ENCODE measurements at places on chromosomes 2 and 18.
A peak's percentile ranks its signal among the peaks of the same experiment; 100 is the strongest.

- no peak for DNase-seq
Measured at GRCh38 chr2:163659224-163659623, 76.6 kb downstream of the FIGN start.

DNA sequence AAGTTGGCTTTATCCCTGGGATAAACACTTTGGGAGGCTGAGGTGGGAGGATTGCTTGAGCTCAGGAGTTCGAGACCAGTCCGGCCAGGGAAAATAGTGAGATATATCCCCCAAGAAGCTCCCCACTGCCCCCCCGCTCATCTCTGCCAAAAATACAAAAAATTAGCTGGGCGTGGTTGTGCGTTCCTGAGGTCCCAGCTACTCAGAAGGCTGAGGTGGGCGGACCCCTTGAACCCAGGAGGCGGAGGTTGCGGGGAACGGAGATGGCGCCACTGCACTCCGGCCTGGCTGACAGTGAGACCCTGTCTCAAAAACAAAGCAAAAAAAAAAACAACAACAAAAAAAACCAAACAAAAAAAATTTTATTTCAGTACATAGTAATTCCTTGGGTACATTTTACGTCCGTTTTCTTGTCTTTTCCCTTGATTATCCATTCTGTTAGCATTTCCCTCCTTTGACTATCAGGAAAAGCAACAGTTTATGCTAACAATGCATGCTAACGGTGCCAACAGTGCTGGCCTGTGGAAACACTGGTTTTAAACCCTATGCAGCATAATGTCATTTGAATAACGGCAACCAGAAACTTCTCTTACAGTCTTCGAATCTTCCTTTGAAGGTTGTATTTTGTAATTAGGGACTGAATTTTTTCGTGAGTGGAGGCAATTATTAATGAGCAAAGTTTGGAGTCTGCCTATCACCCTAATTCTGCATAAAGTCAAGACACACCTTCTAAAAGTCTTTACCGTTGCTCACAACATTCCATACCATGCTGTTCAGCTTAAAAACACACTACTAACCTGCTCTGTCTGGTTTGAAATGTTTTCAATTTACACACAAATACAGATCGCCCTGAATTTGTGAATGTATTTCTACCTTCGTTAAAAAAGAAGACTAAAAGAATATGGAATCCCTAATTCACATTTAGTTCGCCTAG lies 721 bp upstream of the MIB1 start:
- DNase-seq: peak; percentile 39

GRCh38 chr2:142876423-142876822 lies 1.0 kb upstream of the KYNU start:
- DNase-seq: no peak

DNA sequence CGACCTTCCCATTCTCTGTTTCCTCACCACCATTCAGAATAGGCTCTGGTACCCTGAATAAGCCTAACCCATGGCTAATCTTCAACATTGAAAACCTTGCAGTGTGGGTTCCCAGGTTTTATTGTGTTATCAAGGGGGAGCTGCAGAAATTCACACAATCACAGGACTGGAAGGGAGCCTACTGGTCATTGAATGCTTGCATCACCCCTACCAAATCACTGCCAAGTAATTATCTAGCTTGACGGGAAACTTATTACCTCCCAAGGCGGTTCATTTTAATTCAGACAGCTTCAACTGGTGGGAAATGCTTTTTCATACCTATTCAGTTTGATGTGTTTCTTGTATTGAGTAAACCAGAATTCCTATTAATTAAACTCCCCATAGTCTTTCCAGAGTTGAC lies 33.6 kb upstream of the EFEMP1 start:
- DNase-seq: no peak

DNA sequence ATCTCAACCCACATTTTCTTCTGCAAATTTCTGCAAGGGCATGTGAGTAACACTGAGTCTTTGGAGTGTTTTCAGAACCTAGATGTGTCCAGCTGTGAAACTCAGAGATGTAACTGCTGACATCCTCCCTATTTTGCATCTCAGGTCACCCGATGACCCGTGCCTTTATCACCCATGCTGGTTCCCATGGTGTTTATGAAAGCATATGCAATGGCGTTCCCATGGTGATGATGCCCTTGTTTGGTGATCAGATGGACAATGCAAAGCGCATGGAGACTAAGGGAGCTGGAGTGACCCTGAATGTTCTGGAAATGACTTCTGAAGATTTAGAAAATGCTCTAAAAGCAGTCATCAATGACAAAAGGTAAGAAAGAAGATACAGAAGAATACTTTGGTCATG lies 8.0 kb downstream of the UGT1A1 start:
- no peak for DNase-seq

- DNase-seq: no peak
Measured at GRCh38 chr2:99809259-99809900, 319.6 kb upstream of the REV1 start.

GRCh38 chr2:25314514-25315315 lies 27.0 kb downstream of the DNMT3A start:
- peak; percentile 90 for DNase-seq

GRCh38 chr2:45012733-45013132 lies 3.5 kb upstream of the SIX2 start:
- no peak for DNase-seq

GRCh38 chr18:44552706-44553105 lies 128.0 kb upstream of the SETBP1 start:
- peak; percentile 31 for DNase-seq

DNA sequence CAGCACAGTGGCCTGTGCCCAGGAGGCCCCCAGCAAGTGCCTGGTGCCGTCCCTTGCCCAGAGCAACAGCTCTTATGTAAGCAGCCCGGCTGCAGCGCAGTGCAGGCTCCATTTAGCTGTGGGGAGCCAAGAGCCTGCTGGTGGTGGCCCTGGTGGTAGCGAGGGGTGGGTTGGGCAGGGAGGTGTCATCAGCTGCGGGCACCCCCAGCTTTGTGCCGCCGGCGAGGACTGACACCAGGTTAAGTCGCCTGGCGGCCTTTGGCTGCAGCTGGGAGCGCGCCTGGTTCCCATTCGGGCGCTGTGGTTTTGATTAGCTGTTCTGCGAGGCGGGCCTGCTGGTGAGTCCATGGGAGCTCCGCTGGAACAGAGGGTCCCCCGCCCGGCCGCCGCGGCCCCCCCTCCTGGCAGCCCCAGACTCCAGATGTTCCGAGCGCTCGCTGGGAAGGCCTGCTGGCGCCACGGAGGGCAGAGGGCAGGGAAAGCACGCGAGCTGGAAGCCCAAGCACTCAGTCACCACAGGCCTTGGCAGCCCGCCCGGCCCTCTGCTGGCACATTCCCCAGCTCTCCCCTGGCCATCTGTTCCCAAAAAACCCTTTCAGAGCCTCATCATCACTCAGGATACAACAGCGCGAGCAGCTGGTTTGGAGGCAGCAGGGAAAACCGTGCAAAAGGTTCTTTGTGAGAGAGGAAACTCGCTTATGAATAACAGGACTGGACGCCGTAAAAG lies 18.4 kb downstream of the ATOH8 start:
- DNase-seq: peak; percentile 100
